ENCODE measurements at places on chromosomes 7 and 10. TPM values are rescaled to one million over a fixed set of nuclear protein-coding genes. Genes with fewer than 3 reads are reported as not detected.
A peak's percentile ranks its signal among the peaks of the same experiment; 100 is the strongest.

GRCh38 chr7:6205971-6206660, 66.3 kb downstream of the CYTH3 start:
- DNase-seq: no peak

GRCh38 chr7:81816312-81816711, 46.5 kb upstream of the HGF start:
- no peak for DNase-seq

DNA sequence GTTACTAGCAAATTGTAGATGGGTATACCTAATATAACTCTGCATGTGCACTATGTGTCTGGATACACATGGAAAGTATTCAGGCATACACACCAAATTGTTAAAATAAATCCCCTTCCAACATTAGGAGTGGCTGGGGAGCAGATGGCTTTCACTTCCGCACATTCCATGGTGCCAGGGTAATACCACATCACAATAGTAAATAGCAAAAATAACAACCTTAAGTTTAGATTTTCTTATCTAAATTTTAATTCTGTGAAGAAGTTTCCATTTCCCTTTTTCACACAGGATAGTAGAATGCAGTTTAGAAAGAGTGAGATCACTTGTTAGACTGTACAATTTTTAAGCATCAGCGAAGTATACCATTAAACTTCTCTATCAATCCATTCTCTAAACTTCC, 5.8 kb upstream of the ALOX5 start:
- no peak for DNase-seq

DNA sequence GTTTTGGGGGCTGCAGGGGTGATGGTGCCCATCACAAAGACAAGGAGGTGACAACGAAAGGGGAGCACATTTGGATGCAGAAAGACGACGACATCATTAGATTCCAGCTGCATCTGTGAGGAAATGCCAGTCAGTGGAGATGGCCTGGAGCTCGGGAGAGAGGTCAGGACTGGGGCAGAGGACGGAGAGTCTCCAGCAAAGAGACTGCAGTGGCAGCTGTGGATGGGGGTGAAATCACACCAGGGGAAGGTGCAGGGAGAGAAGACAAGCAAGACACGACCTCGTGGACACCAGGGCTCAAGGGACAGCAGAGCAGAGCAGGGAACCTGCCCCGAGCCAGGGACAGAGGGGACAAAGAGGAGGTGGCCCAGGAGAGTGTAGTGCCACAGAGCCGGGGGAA, 203.4 kb downstream of the PRPF18 start:
- DNase-seq: no peak

DNA sequence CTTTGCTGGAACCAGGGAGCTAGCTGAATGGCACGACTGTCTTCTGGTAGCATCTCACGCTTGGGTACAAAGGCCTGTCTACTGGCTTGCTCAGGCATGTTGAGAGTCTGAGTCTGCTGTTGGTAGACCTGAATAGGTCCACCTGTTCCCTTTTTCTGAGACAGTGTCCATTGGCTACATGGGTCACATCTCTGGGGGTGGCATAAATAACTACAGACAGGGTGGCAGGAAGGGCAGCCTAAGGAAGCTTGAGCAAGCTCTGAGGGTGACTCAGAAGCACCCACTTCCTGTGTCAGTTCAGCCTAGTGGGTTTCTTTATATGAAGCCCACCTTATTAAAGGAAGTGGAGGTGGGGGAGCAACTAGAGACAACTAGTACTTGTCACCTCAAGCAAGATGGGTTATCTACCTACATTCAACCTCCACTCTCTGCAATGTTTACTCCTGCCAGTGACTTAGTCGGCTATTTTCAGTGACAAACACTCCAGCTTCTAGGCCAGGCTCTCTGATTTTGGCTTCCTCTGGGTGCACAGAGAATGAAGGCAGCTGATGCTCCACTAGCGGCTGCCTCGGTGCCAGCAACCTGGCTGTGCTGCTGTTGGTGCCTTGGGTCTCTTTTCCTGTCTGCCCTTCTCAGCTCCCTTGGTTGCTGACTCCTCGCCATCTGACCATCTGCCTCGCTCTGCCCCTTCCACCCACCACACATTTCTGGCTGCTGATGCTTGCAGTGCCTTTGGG, 5.7 kb upstream of the ZYX start:
- DNase-seq: peak; percentile 65

The PNLIP gene
- not detected for total RNA-seq

The NOS3 gene
- 12.1 TPM for total RNA-seq

GRCh38 chr7:1988533-1988930, 244.2 kb downstream of the MAD1L1 start:
- no peak for DNase-seq

GRCh38 chr7:46212425-46213153, 291.5 kb upstream of the IGFBP3 start:
- DNase-seq: no peak

GRCh38 chr10:88120599-88121333, 257.3 kb downstream of the PTEN start:
- DNase-seq: no peak

GRCh38 chr10:114392112-114392835, 12.0 kb downstream of the AFAP1L2 start:
- DNase-seq: no peak

DNA sequence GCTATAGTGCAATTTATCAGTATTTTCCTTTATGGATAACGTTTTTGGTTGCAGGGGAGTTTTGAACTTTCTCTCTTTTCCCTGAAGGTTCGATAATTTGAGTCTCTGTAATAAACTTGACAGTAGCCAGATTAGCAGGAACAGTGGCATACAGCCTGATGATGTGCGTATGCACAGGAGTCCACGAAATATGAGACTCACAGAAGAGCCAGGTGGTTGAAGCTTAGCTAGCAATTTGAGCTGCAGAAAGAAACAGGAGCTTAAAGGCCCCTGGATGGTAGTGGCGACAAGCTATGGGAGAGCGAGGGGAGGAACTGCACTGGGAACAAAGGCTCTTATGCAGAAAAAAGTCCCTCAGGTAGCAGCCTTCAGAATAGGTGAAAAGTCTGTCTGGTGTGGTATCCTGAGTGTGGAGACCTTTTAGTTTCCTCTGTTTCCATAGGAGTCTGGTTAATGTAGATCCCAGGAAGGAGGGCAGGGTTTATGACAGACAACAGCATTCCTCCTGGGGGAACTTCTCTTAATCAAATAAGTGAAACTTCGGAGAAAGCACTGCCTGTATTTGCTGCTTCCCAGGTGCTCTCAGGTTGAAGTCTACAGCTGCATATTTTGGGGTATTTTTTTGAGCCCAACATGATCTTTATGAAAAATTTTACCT, 32.7 kb downstream of the FANK1 start:
- DNase-seq: no peak

- no peak for DNase-seq
These were observed 25.9 kb upstream of the YAE1 start for GRCh38 chr7:39540320-39540719.

The ZNF32 gene
- 29.1 TPM for total RNA-seq

The FEZF1 gene
- total RNA-seq: not detected

The GPR15LG gene
- total RNA-seq: not detected

- DNase-seq: no peak
These were observed 4.7 kb upstream of the RABGEF1 start for GRCh38 chr7:66735850-66736249.

GRCh38 chr10:48288661-48289060, 14.2 kb upstream of the FRMPD2 start:
- DNase-seq: no peak

DNA sequence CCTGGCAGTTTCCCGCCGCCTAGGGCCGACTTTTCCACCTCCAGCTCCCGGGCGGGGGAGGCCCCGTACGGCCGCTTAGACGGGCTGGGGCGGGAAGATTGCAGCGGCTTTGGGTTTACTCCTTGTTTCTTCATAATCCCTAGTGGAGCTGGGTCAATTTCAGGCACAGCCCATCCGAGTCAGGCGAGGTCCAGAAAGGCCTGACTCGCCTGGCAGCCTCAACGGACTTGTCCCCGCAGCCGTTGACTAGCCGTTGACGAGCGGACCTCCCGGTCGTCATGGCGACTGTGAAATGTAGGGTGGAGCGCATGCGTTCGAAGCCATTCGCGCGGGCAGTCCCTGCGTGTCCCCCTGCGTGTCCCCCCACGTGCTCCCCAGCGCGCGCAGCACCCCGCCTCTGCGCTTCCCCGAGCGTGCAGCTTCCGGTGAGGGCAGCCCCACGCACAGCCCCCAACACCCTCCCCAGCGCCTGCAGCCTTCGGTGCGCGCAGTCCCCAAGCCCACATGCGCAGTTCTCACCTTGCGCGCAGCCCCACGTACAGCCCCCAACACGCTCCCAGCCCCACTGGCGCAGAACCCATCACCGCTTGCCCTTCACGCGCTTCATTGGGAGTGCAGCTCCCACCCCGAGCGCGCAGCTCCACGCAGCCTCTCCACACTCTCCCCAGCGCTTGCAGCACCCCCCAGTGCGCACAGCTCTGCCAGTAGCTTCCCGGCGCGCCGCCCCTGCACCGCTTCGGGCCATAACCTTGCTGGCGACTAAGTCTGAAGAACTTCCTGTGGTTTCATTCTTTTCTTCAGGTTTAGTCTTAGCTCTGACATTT, 67.8 kb downstream of the TBX20 start:
- peak; percentile 50 for DNase-seq

DNA sequence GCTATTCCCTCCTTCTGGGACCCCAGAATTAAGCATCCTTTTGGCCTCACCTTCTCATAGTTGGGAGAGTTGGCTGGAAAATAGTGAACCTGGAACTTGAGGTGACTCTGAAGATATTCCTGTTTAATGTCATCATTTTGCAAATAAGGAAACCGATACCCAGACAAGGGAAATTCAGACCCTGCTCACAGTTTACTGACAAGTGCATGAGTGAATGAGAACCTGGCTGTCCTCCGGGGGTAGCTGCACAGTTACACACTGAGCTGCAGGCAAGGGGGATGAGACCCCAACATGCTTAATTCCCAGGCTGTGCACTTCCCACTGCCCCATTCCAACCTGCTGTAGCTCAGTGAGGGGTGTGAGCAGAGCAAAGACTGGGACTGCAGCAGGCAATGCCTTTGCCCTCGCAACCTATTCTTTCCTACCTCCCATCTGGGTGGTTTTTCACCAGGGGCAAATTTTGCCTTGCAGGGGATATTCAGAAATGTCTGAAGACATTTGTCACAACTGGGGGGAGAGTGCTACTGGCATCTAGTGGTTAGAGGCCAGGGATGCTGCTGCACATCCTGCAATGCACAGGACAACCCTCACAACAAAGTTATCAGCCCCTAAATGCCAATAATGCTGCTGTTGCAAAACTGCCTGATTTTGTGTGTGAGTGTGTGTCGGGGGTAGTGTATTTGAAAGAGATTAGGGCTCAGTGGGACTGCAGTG, 136.2 kb downstream of the SORCS3 start:
- no peak for DNase-seq

GRCh38 chr7:117090791-117091190, 137.5 kb downstream of the ST7 start:
- no peak for DNase-seq

All from left lung (tissue), 14 donors.